ENCODE measurements at places on chromosomes 16 and 17.

DNA sequence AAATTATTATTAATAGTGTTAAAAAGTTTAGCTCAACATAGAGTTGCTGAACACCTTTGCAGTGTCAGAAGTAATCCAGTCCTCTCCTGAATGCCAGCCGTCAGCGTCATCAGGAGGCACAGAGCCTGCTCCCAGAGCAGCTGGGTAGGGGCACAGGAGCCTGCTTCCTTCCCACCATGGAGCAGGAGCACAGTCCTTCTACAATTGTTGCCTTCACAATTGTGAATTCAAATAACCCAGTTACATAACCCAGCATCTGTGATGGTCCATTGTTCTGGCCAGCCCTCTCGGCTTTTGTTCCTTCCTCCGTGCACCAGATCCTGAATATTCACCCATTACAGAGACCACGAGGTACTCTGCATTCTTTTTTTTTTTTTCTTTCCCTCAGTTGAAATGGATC, 393.9 kb upstream of the MAF start:
- no peak for DNase-seq

GRCh38 chr17:362721-363120, 10.1 kb upstream of the RPH3AL start:
- DNase-seq = no peak

GRCh38 chr17:49575679-49576087, at the start of gene NXPH3:
TSS of gene NXPH3 (plus strand) at chr17:49575871. CDS start at chr17:49576220, 349 bp downstream.
- DNase-seq = peak; percentile 52

DNA sequence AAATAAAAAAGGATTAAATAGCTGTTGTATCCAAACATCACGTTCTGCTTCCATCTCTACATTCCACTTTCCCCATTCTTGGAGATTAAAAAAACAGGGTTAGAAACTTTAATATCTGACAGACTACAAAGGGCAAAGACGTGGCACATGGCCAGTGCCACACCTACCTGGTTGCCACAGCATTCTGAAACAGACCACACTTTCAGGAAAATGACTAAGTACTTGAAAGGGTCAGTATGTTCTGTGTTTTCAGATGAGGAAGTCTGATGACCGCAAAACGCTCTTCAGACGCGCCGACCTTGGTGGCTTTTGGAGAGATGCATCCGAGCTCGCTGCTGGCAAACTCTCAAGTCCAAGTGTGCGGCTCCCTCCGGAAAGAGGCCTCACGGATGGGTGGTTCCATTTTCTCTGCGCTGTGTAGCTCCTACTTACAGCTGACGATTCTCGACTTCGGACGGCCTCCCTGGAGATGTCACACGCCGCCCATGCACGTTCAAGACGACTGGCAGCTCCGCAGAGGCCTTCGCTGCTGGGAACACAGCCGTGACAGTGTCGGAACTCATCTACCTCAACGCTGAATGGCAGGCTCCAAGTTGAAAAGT, 15.5 kb downstream of the MAP1LC3B start:
- DNase-seq = no peak

- DNase-seq = peak; percentile 33
Observed at GRCh38 chr16:57284209-57284951, at the start of gene PLLP. TSS of gene PLLP (minus strand) at chr16:57284672. CDS start at chr16:57284540, 132 bp downstream.

GRCh38 chr16:12535535-12536411, 267.9 kb downstream of the CPPED1 start:
- DNase-seq = peak; percentile 43

- DNase-seq = no peak
Observed at GRCh38 chr16:5882087-5882640, 784.6 kb upstream of the EEF2KMT start.

GRCh38 chr17:75063201-75063600, 16.2 kb downstream of the KCTD2 start:
- no peak for DNase-seq

DNA sequence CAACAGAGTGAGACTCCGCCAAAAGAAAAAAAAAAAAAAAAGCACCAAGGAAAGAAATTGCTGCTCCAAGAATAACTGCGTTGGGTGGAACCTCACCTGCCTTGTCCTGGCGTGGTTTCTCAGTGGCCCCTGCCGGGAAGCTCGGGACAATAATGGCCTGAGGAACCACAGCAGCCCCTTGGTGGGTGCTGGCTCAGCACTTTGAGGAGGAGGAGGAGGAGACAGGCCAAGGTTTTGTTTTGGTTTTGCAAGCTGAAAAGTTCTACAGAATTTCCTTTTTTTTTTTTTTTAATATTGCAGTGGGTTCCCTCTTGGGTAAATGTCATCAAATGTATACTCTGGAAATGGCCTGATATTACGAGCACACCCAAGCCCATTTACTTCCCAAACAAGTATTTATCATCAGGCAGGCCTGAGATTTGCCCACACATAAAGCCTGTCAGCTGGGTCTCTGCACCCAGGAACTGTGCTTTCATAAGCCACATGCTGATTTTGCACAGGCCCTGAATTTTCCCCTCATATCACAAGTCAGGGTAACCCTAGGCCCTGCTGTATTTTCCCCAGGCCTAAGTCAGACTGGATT, 78.3 kb downstream of the SOCS1 start:
- DNase-seq = no peak

DNA sequence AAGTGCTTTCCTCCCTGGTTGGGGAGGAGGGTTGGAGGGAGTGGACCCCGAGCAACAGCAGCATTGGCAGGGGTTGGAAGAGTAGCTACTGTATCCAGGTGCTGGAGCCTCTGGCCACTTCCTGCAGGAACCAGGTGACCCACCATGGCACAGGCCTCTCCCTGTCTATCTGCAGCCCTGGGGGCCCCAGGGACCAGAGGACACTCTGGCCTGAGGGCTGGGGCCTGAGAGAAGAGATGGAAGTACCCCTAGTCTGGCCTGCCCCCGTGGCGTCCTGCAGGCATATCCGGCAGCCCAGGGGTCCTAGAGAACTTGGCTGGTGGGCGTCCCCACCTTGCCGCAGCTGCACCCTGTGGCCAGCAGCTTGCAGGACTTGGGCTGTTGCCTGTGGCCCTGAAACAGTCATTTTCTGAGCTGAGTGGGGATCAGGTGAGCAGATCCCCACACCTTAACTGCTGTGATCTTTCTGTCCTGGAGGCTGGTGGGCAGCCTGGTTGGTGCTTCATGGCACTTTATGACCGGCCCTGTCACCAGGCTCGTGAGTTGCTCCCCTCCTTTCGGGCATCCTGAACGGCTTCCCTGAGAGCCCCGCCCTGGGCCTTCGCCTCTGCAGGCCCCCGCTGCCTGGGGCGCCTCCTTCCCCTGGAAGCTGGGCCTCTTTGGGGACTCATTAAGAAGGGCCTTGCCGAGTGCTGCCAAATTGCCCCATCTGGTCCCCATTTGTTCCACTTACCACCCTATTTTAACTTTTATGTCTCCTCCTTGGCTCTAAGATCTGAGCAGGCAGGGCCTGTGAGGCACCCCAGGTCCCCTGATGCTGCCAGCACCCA, 298.6 kb downstream of the SEC14L1 start:
- DNase-seq = no peak

DNA sequence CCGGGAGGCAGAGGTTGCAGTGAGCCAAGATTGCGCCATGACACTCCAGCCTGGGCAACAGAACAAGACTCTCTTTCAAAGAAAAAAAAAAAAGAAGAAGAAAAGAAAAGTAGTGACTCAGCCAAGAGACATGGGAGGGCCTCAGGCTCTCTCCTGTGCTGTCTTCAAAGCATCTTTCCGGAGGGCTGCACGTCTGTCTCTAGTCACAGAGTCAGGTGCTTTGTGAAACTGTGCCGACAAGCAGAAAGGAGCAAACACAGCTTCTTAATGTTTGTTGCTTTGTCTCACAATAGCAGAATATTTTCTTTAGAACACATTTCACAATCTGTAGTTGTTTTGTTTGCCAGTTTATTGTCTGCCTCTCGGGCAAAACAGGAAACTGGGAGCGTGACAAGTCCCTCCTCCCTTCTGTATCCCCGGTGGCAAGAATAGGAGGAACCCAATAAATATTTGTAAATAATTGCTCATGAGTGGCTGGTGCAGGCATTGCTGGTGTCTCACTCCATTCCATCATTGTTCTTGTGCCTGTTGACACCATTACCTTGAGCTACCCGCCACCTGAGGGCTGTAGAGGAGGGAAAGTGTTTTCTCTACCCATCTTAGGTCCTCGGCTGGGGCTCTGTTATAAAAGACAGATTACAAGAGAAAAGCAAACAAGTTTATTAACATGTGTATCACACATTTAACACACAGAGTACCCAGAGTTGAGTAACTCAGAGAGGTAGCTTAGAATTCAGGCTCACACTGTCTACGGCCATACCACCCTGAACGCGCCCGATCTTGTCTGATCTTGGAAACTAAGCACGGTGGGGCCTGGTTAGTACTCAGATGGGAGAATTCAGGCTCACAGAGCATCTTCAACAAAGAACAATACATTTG, 5.5 kb downstream of the GAST start:
- DNase-seq = no peak

DNA sequence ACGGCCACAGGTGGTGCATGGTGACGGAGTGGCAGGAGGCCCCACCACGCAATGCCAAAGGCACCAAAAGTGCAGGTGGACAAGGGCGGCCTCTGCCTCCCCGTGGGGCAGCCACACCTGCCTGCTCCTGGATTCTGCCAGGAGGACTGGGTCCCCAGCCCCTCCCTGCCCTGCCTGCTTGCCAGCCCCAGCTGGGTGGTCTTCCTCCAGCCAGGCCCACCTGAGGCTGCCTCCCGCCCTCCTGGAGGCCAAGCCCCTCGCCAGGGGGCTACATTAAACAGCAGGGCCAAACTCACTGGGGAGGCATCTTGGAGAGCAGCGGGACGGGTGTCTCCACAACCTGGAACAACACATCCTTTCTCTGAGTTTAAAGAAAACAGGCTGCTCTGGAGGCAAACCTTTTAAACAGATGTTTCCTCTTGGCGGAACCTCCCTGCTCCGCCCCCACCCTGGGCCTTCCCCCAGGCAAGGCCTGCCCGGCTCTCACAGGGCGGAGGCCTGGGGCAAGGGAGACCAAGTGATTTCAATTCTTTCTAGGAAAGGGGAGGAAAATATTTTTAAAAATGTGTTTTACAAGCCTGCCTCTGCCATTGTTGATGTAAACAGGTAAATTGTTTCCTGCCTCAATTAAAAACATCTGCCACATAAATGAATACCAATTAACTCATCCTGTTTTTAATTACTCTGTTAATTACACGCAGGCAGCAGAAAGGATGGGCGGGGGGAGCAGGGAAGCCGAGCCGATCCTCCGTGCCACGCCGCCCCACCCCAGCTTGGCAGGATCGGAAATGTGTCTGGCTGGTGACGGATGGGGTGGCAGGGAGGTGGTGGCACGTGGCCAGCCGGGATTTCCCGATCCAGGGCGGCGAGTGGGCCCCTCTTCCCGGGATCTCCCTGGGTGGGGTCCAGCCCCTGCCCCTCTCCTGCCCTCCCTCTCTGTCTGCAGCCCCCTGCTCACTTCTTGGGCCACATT, 54.4 kb upstream of the PABPN1L start:
- DNase-seq = no peak

DNA sequence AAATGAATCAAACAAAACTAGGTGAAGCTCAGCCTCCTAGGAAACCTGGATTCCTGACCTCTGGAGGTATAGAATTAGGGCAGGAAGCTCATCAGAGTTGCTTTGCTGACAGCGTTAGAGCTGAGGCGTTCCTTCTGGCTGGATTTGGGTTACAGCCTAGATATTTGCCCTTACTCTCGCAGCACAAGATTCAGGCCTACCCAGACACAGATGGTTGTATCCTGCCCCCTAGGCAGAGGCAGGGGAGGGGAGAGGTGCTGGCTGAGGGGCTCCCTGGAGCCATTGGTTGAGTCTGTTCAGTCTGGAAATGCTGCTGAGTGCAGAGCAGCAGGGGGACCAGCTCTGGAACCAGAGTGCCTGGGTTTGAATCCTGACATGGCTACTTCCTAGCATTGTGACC, 78.4 kb downstream of the MPRIP start:
- no peak for DNase-seq

DNA sequence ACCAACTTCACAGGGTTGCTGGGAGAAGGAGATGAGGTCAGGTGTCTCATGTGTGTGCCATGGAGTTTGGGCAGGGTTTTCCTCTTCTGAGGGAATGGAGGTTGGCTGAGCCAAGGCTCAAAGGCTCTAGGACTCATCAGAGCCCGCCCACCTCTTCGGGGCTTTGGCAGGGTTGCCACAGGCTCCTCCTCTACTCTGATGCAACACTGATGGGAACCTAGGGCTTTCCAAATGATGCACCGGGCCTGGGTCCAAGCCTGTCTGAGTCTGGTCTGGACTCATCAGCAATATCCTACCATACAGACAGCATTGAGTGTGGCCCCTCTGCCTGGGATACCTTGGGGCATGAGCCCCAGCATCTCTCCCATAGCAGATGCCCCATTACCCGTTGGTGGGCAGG, 59.5 kb upstream of the LHX1 start:
- DNase-seq = no peak

GRCh38 chr17:66076546-66077190, 115.3 kb downstream of the CEP112 start:
- DNase-seq = no peak

GRCh38 chr16:6977916-6978315, 354.7 kb upstream of the RBFOX1 start:
- DNase-seq = no peak
